ENCODE measurements at places on chromosomes 4 and X.

DNA sequence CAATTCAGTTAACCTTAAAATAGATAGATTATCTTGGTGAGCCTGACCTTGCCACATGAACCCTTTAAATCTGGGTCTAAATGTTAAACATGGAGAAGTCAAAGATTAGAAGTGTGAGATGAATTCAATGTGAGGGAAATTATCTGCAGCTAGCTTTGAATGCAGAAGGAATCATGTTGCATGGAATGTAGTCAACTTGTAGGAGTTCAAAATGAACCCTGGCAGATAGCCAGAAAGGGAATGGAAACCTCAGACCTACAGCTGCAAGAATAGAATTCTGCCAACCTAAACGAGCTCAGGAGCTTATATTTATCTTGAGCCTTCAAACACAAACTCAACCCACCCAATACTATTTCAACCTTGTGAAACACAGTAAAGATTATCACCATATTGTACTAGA lies 632.5 kb downstream of the KCTD8 start:
- DNase-seq: no peak

- no peak for DNase-seq
Measured at GRCh38 chr4:180960743-180961401, 1282.3 kb upstream of the TENM3 start.

DNA sequence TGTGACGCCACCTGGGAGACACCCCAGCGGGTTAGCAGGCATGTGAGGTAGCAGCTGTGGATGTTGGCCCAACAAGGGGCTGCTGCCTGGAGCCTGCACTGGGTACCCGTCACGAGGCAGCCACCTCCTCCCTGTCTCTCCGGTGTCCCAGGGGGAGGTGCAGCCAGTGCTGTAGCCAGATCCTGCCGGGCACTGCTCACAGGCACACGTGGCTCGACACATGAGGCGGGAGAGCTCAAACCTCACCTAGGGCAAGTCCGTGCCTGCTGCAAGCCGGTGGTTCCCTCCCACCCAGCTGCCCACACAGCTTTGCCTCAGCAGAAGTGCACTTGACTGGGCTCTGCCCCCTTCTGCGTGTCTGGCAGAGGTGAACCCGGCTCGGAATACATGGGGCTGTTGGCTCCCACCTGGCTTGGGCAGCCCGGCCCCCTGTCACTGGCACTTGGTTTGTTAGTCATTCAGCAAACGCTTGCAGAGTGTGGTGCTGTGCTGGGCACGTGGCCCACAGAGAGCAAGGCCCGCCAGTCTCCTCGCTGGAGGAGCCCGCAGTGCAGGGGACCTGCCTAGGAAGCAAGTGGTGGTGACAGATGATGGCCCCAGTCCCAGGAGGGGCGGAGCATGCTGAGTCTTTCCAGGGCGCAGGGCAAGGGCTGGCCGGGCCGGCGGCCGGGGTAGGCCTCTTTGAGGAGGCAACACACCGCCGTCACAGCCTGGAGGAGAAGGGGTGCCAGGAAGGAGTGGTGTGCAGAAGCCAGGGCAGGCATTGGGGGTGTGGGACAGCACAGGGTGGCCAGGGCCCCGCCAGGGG lies 10.1 kb upstream of the SH3TC1 start:
- DNase-seq: no peak

GRCh38 chr4:105946771-105947170 lies 51.5 kb downstream of the NPNT start:
- no peak for DNase-seq

GRCh38 chr4:155679343-155679742 lies 12.7 kb downstream of the GUCY1A1 start:
- DNase-seq: no peak

DNA sequence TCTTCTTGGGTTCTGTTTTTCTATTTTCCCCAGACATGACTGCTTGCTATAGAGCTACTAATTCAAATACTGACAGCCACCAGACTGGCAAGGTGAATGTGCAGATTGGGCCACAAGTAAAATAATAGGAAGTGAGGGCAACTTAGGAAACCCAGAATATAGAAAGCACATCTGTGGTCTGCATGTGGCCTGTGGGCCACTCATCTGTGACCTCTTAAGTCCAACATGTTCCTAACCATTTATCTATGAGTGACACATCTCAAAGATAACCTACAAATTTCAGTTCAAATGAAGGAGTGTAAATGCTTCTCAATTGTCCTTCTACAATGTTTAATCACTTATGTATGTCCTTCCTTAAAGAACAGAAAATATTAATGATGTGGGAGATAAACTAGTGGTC lies 128.9 kb downstream of the REELD1 start:
- DNase-seq: no peak

- DNase-seq: no peak
Measured at GRCh38 chr4:52987392-52988056, 125.4 kb downstream of the RASL11B start.

GRCh38 chr4:185903205-185903604 lies 91.2 kb upstream of the SORBS2 start:
- no peak for DNase-seq

DNA sequence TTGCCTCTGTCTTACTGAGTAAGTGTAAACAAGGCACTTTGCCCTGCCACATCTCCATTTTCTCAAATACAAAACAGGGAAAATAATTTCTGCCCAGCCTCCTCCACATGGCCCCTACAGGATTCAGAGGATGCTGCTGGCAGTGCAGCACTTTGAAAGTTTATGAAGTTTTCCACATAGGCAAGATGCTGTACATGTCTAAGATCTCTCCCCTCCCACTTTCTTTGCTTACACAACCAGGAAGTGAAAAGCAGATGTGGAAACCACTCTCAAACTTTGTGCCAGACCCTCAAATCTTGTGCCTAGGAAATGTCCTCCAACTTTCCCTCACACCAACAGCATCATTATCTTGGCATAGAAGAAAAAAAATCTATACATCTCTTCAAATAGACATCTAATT lies 257.0 kb upstream of the LDB2 start:
- no peak for DNase-seq

DNA sequence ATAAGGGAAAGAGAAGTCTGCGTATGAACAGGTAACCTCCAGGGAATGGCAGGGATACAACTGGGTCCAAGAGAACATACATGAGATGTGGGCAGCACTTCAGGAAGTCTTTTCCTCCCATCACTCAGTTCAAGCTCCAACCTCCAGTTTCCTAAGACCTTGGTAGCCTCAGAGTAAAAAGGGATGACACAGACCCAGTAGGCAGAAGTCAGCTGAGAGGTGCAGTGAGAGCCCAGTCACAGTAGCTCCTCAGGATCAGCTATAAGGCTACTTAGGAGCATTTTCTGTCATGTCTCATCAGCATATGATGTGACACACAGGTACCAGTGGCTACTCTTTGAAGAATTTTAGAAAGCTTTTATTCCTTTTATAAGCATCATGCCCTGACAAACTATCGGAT lies 12.5 kb upstream of the STS start:
- no peak for DNase-seq

DNA sequence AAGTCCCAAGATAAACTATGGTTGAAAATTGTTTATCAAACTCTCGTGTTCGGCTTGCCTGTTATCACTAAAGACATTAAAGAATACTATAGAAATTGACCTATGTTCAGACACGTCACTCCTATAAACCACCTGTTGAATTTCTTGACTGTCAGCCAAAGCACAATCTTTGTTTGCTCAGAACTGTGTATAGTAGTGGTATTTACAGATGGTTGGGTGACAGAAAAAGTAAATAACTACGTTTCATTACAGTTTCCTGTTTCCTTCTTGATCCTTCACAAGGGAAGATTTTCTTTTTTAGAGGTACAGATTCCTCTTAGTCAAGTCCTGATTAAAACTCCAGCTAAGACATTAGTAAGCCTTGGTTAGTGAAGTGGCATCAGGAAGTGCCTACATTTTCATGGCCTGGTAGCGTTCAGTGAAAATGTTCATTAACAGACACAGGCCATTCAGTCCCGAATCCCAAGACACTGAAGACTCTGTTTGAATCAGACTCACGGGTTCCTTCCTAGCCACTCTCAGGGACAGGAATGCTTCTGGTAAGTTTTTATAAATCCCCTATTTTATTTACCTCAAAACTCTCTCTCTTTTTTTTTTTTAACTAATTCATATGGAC lies at the start of gene SMIM31:
SMIM31 (plus strand) TSS at position 259 of the 616 bp plus-strand sequence. CDS start 16,313 bp downstream, outside the sequence.
- DNase-seq: no peak

GRCh38 chr4:55604996-55605395 lies 13.0 kb upstream of the PDCL2 start:
- no peak for DNase-seq

DNA sequence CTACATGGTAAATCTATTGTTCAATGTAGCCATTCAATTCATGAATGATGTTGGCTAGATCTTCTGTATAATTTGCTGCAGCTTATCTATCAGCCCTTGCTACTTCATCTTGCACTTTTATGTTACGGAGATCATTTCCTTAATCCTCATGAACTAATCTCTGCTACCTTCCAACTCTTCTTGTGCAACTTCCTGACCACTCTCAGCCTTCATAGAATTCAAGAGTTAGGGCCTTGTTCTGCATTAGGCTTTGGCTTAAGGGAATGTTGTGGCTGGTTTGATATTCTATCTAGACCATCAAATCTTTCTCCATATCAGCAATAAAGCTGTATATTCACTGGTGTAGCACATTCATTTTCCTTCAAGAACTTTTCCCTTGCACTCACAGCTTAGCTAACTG lies 36.7 kb upstream of the MAP9 start:
- DNase-seq: no peak

DNA sequence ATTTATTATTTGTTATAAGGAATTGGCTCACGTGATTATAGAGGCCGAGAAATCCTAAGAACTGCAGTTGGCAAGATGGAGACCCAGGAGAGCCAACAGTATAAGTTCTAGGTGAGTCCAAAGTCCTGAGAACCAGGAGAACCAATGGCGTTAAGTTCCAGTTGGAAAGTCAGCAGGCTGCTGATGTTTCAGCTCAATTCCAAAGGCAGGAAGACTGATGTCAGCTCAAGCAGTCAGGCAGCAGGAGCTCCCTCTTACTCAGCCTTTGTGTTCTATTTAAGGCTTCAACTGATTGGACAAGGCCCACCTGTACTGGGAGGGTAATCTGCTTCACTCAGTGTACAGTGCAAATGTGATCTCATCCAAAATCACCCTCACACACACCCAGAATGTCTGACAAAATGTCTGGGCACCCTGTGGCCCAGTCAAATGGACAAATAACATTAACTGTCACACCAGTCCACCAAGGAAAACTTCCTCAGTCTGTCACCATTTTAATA lies 30.8 kb upstream of the TBL1X start:
- DNase-seq: no peak

GRCh38 chr4:24471486-24472160 lies 112.7 kb downstream of the DHX15 start:
- DNase-seq: no peak

GRCh38 chrX:47560179-47560933 lies 649 bp upstream of the ARAF start:
- no peak for DNase-seq

DNA sequence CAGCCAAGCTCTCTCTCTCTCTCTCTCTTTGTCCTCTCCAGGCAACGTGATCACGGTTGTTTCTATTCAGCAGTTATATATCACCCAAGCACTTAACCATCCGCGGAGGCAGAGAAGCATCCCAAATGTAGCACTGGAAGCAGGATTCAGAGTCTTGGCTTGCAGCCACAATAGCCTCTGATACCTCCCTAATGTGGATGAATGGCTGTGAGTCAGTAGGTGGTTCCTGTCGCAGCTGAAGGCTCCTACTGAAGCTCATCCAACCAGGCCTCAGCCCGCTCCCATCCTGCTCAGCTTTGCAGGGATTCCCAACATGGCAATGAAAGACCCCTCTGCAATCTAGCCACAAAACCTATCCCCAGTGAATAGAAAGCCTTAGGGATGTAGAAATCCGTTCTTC lies 5.1 kb downstream of the HS6ST2 start:
- no peak for DNase-seq

DNA sequence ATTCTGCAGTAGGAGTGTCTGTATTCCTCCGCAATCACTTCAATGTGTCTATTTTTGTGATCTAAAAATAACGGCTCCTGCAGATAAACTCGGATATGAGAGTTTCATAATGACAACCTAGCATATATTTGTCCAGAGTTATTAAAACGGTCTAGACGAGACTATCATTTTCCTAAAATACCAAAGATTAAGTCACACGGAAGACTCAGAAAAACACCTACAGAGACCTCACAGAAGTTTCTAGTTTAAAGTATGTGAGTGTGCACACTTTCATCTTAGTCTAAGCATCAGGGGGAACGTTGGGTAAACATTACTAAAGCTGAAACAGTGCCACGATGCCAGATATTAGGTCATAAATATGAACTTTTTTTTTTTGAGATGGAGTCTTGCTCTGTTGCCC lies 156.9 kb downstream of the AFAP1 start:
- no peak for DNase-seq

GRCh38 chr4:78962597-78963115 lies 23.4 kb upstream of the PAQR3 start:
- no peak for DNase-seq

DNA sequence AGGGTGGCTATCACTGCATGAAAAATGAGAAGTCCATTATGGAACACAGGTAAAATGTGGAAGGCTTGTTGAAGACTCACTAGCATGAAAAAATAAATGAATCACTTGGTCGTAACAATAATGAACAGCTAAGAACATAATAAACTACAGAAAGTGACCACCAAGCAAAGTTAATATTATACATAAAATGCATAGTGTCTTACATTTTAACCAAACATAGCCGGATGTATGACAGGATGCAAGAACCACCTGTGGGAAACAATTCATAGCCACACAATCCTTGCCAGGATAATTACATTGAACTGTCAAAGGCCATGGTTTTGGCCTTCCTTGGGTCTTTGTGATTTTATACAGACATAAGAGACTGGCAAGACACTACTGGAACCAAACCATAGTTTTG lies 81.9 kb upstream of the ATXN3L start:
- no peak for DNase-seq

- DNase-seq: no peak
Measured at GRCh38 chr4:89745708-89746107, 91.3 kb downstream of the SNCA start.

Data from activated CD8-positive, alpha-beta memory T cell treated with anti-CD3 and anti-CD28 coated beads for 4 hours (primary cell).